ENCODE measurements at places on chromosomes 6 and 20. TPM values are rescaled to one million over a fixed set of nuclear protein-coding genes. Genes with fewer than 3 reads are reported as not detected.

The SOX18 gene
- total RNA-seq: not detected

The MCCD1 gene
- total RNA-seq: not detected

The BHLHE23 gene
- not detected for total RNA-seq

- H3K36me3 ChIP-seq: peaks cover 6% of the 10 kb centered on the region
- H3K4me3 ChIP-seq: no peak overlapping the region
- no peak overlapping the region for H3K27ac ChIP-seq
- H3K4me1 ChIP-seq: peaks cover 10% of the 10 kb centered on the region
- no peaks in the 10 kb centered on the region for H3K27me3 ChIP-seq
These were observed 33.7 kb downstream of the GJA10 start for GRCh38 chr6:89927791-89928550.

The SLC4A11 gene
- total RNA-seq: 9.4 TPM

DNA sequence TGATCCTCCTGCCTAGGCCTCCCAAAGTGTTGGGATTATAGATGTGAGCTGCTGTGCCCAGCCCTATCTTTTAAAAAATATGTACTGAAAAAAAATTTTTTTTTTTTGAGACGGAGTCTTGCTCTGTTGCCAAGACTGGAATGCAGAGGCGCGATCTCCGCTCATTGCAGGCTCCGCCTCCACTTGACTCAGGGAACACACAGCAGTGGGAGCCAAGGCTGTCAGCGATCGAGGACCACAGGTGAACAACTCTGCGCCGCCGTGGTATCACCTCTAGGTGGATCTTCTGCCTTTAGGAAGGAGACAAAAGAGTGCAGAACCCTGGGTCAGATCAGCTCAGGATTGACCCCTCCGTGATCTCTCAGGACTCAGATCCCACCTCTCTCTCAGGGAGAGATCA lies 13.7 kb downstream of the RAET1E start:
- H3K4me3 ChIP-seq: no peak overlapping the region
- peaks cover 23% of the 10 kb centered on the region for H3K27me3 ChIP-seq
- H3K36me3 ChIP-seq: no peaks in the 10 kb centered on the region
- no peak for DNase-seq
- peaks cover 12% of the 10 kb centered on the region for H3K4me1 ChIP-seq
- H3K27ac ChIP-seq: no peak overlapping the region

- H3K4me1 ChIP-seq: no peaks in the 10 kb centered on the region
- H3K36me3 ChIP-seq: peaks cover 24% of the 10 kb centered on the region
- H3K27ac ChIP-seq: peak within 1 kb of the TSS; percentile 90
- H3K27me3 ChIP-seq: no peaks in the 10 kb centered on the region
- DNase-seq: peak; percentile 84
These were observed at the start of gene L3MBTL3 for GRCh38 chr6:130018292-130018743. Gene L3MBTL3 (plus strand): TSS chr6:130018581. CDS start chr6:130042700, 24,119 bp downstream.

GRCh38 chr6:160750276-160750689 lies 48.2 kb downstream of the PLG start:
- H3K36me3 ChIP-seq: no peaks in the 10 kb centered on the region
- no peaks in the 10 kb centered on the region for H3K4me1 ChIP-seq
- no peak overlapping the region for H3K27ac ChIP-seq
- DNase-seq: peak; percentile 61
- peaks cover 12% of the 10 kb centered on the region for H3K27me3 ChIP-seq

- no peak for DNase-seq
- no peaks in the 10 kb centered on the region for H3K36me3 ChIP-seq
- no peaks in the 10 kb centered on the region for H3K4me1 ChIP-seq
- peaks cover 19% of the 10 kb centered on the region for H3K27me3 ChIP-seq
- H3K27ac ChIP-seq: no peak overlapping the region
- no peak overlapping the region for H3K4me3 ChIP-seq
These were observed 231.8 kb downstream of the SOD2 start for GRCh38 chr6:159461266-159461665.

GRCh38 chr6:84346372-84346771 lies 118.9 kb upstream of the CEP162 start:
- peaks cover 14% of the 10 kb centered on the region for H3K27me3 ChIP-seq
- H3K4me1 ChIP-seq: no peaks in the 10 kb centered on the region
- H3K27ac ChIP-seq: no peak overlapping the region

DNA sequence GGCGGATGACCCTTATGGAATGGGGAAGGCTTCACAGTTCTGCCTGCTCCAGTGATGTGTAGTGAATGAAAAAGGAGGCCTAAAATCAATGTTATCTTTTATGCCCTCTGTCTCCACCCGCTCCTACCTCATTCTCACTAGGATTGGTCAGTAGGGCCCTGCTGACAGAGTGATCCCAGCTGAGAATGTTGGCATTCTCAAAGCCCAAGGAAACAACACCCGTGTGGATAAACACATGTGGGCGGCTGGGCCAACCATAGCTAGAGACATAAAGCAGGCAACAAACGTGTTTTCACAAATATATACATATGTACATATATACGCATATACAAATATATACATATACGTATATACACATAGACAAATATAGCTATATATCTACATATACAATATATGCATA lies 4.5 kb downstream of the RIPK1 start:
- H3K36me3 ChIP-seq: peaks cover 22% of the 10 kb centered on the region
- no peak overlapping the region for H3K4me3 ChIP-seq
- H3K27ac ChIP-seq: no peak overlapping the region
- DNase-seq: no peak
- H3K4me1 ChIP-seq: peaks cover 9% of the 10 kb centered on the region
- H3K27me3 ChIP-seq: no peaks in the 10 kb centered on the region

DNA sequence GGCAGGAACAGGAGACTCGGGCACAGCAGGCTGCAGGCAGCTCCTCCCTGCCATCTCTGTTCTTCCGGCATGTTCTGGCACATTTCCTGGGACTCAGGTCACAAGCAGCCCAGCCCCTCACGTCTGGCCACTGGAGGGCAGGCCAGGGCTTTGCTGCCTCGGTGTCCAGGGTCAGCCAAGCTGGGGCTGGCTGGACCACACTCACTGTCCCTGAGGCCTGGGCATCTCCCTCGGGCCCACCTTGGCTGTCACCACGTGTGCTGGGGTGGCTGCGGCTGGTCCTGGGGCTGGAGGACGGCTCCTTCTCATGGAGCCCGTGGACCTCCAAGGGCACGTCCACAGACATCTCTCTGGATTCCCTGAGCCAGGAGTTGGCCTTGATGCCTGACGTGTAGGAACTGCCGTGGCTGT lies 18.5 kb downstream of the FRMD1 start:
- peaks cover 51% of the 10 kb centered on the region for H3K27me3 ChIP-seq
- H3K4me3 ChIP-seq: no peak overlapping the region
- H3K27ac ChIP-seq: no peak overlapping the region
- no peaks in the 10 kb centered on the region for H3K36me3 ChIP-seq
- DNase-seq: peak; percentile 63

The GABRR1 gene
- total RNA-seq: not detected

The IMPG1 gene
- total RNA-seq: not detected

DNA sequence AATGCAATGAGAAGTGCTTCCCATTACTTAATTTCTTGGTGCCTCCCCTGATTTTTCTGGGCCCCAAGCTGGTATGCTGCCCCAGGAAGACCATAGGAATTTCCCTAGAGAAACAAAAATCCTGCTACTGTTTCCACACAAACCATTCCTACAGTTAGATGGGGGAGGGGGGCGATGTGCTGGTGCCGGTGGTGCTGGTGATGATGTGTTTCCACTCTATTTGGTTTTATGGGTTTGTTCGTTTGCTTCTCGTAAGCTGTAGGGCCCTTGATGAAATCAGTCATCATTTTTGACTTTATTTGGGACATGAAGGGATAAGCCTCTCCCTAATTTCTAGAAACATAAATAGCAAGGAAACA lies 105.1 kb downstream of the MKKS start:
- no peaks in the 10 kb centered on the region for H3K27me3 ChIP-seq
- no peak for DNase-seq
- no peak overlapping the region for H3K4me3 ChIP-seq

DNA sequence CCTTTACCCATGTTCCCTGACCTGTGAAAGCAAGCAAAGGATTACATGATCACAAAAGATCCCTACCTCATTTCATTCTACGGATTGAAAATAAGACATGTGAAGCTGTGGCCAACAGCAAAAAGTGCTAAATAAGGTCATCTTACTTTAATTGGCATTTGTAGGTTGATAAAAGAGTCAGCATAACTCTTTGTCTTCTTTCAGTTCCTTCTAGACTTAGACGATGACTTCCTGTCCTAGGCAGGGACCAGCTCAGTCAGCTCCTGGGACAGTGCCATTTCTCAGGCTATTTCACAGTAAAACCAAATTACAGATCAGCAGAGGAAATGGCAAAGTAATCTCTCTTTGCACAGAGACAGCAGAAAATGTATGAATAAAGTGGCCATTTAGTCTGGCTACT lies 480.7 kb downstream of the RFPL4B start:
- H3K27ac ChIP-seq: no peak overlapping the region
- H3K4me3 ChIP-seq: no peak overlapping the region
- H3K27me3 ChIP-seq: no peaks in the 10 kb centered on the region
- DNase-seq: no peak
- H3K4me1 ChIP-seq: no peaks in the 10 kb centered on the region

DNA sequence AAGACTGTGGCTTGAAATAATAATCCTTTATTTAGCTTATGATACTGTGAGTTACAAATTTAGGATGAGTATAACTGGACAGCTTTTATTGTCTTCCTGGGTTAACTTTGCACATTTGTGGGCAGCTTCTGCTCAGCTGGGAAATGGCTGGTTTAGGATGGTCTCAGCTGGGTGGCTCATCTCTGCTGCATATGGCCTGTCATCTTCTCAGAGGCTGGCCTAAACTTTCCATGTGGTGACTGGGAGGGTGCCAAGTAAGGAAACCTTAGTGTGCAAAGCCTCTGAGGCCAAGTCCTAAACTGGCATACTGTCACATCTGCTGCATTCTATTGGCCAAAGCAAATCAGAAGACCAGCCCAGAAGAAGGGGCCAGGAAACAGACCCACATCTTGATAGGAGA lies 40.2 kb downstream of the BTBD3 start:
- H3K27me3 ChIP-seq: peaks cover 13% of the 10 kb centered on the region
- H3K36me3 ChIP-seq: no peaks in the 10 kb centered on the region
- no peak overlapping the region for H3K4me3 ChIP-seq
- H3K4me1 ChIP-seq: no peaks in the 10 kb centered on the region
- H3K27ac ChIP-seq: no peak overlapping the region

DNA sequence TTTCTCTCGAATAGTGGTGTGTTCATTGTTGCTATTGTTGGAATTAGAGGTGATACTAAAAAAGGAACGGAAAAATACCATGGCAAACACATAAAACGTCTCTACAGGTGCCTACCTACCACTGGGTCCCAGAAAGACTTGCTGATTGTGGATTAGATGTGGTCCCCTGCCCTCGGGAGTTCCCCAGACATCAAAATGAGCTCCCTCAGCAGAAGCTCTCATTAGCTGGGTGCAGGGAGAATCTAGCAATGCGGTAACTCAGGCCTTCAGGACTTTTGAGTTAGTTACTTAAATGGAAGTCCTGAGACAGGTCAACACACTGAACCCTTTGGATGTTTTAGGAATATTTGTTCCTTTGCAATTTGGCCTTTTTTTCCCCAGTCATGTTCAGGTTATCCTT lies 6.1 kb downstream of the IRF4 start:
- no peak overlapping the region for H3K27ac ChIP-seq
- H3K4me1 ChIP-seq: peaks cover 9% of the 10 kb centered on the region
- no peak overlapping the region for H3K4me3 ChIP-seq
- peaks cover 7% of the 10 kb centered on the region for H3K36me3 ChIP-seq
- H3K27me3 ChIP-seq: peaks cover 53% of the 10 kb centered on the region
- no peak for DNase-seq

- peaks cover 29% of the 10 kb centered on the region for H3K4me1 ChIP-seq
- peak overlapping the region; percentile 93 for H3K27ac ChIP-seq
- no peak for DNase-seq
- peak overlapping the region; percentile 91 for H3K4me3 ChIP-seq
These were observed 1.7 kb downstream of the AFDN start for GRCh38 chr6:167828325-167828956.

DNA sequence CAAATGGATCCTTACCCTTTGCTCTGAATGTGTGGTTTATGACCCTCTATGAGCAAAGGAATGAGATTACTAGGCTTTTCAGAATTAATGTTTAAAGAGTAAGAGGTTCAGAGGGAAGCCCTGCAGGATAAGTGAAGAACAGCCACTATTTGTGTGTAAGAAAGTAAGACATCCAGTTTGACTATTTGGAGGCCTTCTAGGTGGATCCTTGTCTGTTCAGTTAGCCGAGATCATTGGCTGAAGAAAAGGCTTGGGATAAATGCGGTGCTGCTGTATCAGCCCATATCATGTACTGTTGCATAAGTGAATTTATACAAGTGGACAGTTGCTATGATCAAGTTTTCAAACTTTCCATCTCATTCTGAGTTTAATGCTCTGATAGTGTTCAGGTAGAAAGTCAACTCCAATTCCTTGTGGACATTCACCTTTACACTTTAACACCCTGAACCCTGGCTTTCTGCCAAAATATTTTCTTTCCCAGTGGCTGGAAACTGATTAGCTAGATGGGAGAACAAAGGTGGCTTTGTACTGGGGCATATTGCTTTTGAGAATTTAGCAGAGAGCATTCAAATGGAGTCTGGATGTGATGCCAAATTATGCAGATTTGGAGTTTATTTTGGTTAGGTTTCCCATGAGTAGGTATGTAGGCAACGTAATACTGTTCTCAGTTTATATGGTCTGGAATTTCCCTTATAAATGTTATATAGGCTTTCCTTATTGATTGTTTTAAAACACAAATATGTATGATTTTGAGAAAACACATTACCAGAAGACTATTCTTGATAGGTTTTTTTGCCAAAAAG lies 15.0 kb downstream of the PARD6B start:
- H3K4me3 ChIP-seq: peak overlapping the region; percentile 63
- H3K4me1 ChIP-seq: peaks cover 85% of the 10 kb centered on the region
- DNase-seq: peak; percentile 85

DNA sequence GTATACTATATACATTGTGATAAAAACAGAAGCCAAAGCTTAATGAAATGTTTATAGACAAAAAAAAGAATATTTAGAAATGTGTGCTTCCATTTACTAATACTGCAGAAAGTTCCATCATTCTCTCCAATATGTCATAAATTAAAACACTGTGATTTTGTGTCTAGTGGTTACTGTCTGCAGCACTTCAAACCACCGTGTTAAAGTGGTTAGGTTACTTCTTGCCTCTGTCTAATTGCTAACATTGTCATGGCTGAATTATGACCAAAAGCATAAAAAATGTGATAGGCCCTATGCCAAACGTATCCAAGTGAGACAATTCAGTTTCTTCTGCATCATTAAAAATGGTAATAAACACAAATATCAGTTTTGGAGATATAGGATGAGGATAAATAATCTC lies 52.7 kb upstream of the CST5 start:
- no peak overlapping the region for H3K27ac ChIP-seq
- H3K4me1 ChIP-seq: no peaks in the 10 kb centered on the region
- no peaks in the 10 kb centered on the region for H3K36me3 ChIP-seq
- H3K4me3 ChIP-seq: no peak overlapping the region
- H3K27me3 ChIP-seq: no peaks in the 10 kb centered on the region
- no peak for DNase-seq

The TREM1 gene
- 1.4 TPM for total RNA-seq

GRCh38 chr6:39999006-39999867 lies 65.0 kb upstream of the MOCS1 start:
- H3K4me1 ChIP-seq: no peaks in the 10 kb centered on the region
- no peaks in the 10 kb centered on the region for H3K36me3 ChIP-seq
- no peak for DNase-seq

The GHRH gene
- not detected for total RNA-seq

Measured in Calu3 (cell line).